Activated effector memory CD4-positive, alpha-beta T cell treated with anti-CD3 and anti-CD28 coated beads, Interleukin-2, amount 50 U/mL, for 16 hours (primary cell): ENCODE measurements at places on chromosomes 6 and 20.

DNA sequence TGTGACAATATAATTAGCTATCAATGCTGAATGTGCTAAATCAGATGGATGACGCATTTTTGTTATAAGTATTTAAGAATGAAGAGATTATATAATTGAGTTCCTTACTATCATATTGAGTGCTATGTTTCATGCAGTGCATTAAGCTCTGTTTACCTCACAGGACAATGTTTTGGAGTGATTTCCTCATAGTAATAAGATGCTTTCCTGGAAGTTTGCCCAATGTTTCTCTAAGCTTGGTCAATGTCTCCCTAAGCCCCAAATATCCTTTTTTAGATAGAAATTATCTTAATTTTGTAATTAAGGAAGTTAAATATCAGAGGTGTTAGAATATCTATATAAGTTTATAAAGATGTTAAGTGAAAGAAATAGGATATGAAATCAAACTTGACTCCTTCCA is 489.6 kb downstream of the MMUT start:
- no peak for DNase-seq

DNA sequence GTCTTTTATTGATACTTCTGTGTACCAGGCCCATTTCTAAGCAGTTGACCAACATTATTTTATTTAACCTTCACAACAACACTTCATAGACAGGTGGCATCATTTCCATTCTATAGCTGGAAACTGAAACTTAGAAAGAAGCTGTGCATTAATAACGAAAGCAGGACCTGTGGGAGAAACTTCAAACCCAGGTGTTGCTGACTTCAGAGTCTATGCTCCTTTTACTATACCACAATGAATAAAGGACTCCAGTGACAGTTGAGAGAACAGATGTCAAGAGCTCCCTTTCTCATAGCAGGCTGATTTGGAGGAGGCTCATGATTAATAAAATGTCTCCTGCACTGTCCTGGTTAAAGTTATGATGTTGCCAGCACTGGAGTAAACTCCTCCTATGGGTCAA is 56.6 kb upstream of the POU3F2 start:
- no peak for DNase-seq

DNA sequence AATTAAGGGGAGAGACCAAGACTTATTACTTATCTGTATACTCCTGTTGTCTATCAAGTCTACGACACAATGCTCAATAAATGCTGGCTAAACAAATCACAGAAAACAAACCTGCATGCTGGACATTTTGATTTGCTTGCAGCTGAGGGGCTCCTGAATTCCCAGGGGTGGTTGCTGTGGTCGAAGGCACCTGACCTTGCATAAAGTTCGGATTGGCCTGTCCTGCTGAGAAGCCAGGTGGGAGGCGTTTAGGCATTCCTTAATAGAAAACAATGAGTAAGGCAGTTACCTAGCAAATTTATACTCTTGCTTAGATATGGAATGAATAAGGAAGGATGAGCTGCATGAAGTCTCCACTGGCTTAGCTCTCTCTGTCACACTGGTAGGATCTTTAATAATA is 50.5 kb downstream of the TP53INP2 start:
- no peak for DNase-seq

- no peak for DNase-seq
Measured at GRCh38 chr20:53130795-53131194, 158.6 kb downstream of the TSHZ2 start.

- DNase-seq: no peak
Measured at GRCh38 chr6:166314454-166314853, 6.3 kb upstream of the PRR18 start.

- DNase-seq: peak; percentile 53
Measured at GRCh38 chr6:163730246-163731210, 316.0 kb downstream of the QKI start.

GRCh38 chr6:20678831-20679352 is 144.6 kb downstream of the CDKAL1 start:
- no peak for DNase-seq

- DNase-seq: no peak
Measured at GRCh38 chr6:155397172-155397705, 58.4 kb downstream of the NOX3 start.

- no peak for DNase-seq
Measured at GRCh38 chr6:125271486-125272159, 30.1 kb downstream of the HDDC2 start.

- DNase-seq: no peak
Measured at GRCh38 chr6:132395015-132395597, 6.2 kb downstream of the MOXD1 start.

DNA sequence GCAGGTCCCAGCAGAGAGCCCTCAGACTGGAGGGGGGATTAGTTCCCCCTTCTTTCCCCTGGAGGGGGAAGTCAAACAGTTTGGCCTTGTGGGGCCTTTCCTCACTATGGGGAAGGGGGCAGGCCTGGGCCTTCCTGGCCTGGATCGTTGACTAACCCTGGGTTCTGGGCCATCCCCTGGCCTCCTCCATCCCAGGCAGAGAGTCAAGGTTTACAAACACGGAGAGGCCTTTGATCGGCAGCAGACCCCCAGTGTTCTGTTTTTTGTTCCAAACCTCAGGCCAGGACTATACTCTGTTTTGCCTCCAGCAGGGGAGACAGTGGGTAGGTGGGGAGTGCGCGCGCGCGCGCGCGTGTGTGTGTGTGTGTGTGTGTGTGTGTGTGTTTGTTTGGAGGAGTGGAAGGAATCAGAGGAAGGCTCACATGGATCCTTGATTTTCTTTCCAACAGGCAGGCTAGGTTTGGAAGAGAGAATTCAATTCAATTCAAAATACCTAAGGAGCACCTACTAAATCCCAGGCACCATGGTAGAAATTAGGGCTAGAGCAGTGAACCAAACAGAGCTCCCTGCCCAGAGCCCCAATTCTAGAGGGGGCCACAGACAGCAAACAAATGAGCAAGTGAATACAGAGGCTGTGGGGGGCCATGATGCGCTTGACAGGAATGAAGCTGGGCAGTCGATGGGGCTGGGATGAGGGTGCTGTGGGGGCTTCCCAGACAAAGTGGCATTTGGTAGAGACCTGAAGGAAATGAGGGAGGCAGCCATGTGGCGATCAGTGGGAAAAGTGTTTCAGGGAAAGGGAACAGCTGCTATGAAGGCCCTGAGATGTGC is 14.8 kb downstream of the TP53RK start:
- no peak for DNase-seq

GRCh38 chr20:25676164-25676809 is 20.4 kb downstream of the ZNF337 start:
- no peak for DNase-seq

DNA sequence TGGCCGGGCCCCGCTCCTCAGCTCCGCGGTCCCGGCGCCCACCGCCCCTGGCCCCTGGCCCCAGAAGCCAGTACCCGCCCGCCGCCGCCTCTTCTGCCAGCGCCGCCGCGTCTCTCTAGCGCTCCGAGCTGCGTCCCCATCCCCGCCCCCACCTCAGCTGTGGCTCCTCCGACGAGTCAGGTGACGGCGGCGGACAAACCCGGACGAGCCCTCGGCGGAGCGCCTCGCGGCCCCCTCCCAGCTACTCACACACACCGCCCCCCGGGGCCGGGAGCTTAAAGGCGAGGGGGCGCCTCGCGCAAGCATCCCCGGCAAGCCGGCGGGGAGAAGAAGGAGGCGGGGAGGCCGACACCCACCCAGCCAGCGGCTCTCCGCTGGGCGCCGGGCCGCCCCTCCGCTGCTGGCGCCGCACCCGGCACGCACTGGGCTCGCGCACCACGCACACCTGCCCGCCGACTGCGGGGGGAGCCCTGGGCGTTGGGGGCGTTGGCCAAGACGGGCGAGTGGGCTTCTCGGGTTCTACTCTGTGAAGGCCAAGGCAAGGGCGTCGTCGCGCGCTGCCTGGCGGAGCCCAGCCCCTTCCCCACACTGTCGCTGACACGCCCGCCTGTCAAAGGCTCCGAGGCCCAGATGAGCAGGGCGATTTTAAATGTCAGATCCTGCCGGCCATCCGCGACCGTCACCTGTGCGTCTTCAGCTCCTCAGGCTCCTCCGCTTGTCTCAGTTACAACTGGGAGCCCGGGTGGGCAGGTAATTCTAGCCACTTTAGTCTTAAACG is at the start of gene SNAP91:
Gene SNAP91, minus strand, starts transcription at position 132 of the 778 bp plus-strand sequence. CDS start 1,174 bp downstream, outside the sequence.
- DNase-seq: no peak

DNA sequence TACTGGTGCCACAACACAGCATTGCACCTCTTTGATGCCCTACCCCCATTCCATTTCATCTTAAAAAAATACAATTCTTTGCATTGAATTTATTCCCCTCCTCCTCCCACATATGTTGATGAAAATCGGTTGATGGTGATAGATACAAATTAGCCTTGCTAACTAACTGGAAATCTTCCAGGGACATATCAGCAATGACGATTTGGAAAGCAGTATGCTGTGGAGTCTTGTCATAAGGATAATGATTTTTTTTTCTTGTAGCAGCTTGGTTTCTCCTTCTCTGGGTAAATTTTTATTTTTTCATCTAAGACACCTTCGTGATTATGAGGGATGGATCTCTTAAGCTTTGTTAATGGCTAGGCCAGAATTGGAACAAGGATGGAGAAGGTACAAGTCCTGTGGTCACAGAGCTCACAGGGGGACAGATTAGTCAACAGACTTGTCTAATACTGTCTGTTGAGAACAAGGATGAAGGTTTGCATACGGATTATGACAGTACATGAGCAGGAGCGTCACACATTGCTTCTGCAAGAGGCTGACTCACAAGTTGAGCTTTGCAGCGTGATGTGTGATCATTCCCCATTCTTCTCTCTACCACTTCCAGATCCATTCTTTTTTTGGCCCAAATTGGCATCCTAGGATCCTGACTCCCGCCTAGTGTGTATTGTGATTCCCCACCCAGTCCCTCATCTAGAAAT is 233.1 kb upstream of the FERMT1 start:
- no peak for DNase-seq

DNA sequence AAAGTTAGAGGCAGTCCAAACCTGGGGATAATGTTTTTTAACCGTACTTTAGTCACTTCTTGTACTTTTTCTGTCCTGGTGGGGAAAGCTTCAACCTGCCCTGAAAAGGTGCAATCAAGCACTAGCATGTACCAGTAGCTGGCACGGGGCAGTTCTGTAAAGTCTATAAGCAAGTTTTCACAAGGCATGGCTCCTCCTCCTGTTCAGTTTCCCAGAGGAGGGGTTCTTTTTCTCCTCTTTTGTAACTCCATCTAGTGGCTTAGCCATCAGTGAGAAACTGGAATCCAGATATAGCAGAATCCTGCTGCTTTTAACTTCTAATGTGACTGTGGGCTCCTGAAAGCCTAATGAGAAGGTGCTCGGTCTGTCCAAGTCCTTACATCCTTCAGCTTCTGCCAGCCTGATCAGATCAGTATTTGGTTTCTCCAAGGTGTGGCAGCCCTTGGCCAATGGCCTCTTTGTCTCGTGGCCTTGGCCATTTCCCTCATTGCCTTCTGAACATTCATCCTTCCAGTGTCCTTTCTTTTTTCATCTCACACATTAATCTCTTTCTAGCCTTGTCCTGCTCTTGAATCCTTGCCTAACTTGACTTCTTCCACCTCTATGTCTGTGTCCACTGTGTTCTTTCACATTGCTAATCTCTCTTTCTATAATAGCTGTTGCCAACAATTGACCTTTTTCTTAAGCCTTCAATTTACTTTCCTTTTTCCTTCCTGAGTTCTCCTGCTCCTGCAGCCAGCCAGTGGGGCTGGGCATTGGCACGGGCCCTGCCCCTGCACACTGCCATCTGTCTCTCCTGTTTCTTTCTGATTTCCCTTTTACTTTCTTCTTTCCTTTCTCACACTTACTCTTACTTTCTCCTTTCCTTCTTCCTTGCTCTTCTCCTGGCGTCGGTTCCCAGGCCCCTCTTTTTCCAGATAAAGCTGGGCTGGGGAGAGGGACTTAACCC is 222.0 kb upstream of the SYNCRIP start:
- no peak for DNase-seq

- DNase-seq: no peak
Measured at GRCh38 chr20:61722146-61722678, 343.5 kb downstream of the TAF4 start.

GRCh38 chr20:57415771-57416170 is 24.6 kb downstream of the RBM38 start:
- no peak for DNase-seq

GRCh38 chr6:105680131-105680530 is 277.2 kb upstream of the PREP start:
- no peak for DNase-seq

DNA sequence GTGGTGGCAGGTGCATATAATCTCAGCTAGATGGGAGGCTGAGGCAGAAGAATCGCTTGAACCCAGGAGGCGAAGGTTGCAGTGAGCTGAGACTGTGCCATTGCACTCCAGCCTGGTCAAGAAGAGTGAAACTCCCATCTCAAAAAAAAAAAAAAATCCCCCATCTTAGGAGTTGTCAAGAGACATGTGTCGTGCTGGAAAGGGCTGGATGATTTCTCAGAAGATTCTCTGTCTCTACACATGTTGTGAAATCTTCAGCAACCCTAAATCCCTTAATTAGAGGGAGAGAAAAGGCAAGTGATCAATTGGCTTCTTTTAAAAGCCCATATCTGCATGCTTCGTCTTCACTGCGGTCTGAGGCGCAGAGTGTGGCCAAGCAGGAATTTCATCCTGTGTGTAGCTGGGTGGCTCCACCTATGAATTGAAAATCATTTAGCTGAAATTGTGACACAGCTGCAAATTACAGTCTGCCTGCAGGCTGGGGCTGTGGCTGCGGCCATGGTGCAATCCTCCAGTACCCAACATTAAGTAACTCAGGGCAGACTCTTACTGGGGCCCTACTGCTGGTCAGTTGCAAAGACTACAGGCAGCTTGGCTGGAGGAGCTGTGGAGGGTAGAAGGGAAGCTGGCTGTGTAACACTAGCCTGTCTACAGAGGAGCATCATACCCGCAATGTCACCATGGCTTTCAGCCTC is 3.2 kb upstream of the TGM3 start:
- DNase-seq: no peak

DNA sequence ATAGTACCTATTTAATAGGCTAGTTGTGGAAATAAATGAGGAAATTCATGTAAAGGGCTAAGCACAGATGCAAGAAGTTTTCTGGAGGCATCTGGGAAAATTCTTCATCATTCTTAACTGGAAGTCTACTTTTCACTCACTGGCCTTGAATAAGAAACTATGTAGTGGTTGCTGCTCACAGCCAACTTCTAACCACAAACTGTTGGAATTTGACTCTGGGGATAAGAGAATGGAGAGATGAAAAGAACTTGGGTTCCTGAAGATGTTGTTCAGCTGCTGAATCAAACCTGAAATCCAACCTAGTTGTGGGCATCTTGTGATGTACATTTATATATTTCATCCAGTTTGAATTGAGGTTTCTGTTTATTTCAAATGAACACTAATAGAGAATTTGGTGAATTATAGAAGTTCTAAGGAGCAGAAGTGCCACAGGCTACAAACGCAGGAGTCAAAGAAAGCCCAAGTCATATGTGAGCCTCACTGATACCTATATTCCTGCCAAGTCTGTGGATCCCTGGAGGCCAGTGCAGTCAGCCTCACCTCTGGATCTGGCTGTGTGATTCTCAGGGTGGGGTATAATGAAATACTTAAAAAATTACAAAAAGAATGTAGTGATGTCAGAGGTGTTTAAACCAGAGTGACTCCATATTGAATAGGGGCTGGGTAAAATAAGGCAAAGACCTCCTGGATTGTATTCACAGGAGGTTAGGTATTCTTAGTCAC is 18.7 kb upstream of the MEI4 start:
- DNase-seq: no peak

DNA sequence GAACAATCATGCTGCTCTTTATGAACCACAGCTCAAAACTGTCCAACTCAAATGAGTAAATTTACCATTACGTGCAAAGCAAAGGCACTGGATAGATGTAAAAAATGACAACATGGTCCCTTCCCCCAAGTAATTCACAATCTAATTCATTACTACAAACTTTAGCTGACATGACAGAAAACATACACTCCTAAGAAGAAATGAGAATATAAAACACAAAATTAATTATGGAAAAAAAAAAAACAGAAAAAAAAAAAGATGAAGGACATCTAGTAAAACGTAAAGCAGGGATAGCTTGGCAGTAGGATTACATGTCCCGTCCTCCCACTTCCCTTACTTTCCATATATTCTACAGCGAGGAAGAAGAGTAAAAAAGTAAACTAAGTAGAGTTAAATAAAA is 5.7 kb downstream of the TUBE1 start:
- no peak for DNase-seq
